Stimulated activated CD4-positive, alpha-beta T cell treated with anti-CD3 and anti-CD28 coated beads, Interleukin-1b, Interleukin-23, amount 100 ng/mL, for 48 hours (primary cell): ENCODE measurements at places on chromosomes 2 and 18.

DNA sequence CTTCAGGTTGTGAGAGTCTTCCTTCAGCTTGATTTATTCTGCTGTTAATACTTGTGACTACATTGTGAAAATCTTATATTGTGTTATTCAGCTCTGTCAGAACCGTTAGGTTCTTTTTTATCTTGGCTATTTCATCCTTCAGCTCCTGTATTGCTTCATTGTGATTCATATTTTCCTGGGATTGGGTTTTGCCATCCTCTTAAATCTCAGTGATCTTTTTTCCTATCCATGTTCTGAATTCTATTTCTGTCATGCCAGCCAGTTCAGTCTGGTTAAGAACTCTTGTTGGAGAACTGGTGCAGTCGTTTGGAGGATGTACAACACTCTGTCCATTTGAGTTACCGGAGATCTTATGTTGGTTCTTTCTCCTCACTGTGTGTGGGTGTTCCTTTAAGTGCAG lies 19.1 kb downstream of the MSTN start:
- no peak for DNase-seq

DNA sequence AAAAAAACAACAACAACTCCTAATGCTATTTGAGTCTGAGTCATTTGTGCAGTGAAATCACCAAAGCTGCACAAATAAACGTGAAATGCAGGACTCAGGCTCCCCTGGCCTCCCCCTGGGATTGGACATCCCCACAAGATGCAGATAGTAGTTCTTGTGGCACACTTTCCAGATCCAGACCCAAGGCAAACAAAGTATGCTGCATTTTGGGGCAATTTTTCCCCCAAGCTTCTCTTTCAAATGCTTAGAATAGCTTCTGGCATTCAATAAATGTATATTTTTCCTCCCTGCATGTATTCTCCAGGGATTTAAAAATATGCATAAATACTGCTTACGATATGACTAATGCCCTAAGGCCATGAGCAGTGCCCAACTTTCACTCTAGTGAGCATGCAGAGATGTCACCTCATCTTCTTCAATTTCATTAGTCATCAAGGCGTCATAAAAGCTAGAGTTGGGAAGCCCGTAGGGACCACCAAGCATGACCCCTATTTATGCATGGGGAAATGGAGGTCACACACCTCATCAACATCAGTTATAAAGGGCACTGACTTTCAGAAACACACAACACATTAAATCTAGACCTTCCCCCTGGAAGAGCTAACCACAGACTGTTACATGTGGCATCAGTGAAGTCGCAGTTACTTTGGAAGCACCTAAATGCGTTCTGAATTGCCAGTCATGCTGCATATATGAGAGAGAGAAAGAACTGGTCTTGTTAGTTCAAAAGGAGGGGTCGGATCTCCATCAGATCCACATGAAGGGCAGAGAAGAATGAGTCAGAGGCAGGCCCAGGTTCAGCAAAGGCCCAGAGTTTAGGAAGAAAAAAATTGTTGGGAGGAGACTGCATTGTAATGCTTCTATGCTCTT lies 374.1 kb downstream of the LPIN1 start:
- DNase-seq = no peak

- no peak for DNase-seq
Measured at GRCh38 chr2:39435741-39436591, 1.1 kb downstream of the MAP4K3 start.

- DNase-seq = peak; percentile 70
Measured at GRCh38 chr2:101823347-101823791, 125.9 kb downstream of the MAP4K4 start.

DNA sequence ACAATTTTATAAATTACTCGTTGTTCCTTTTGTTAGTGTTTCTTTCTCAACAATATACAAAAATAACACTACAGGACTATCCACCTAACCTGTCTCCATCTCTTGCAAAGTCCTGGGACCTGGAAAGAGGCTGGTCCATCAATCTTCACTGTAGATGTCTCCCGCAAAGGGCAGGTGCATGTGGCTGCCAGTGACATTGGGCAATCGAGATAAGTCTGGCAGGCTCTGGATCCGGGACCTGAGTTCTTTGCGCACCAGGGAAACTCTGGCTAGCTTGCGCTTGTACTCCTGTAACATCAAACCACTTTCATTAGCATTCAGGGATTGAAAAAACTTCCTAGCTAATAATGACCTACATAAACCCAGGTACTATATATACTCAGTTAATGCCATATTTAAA lies 20.5 kb downstream of the RMP24 start:
- no peak for DNase-seq

DNA sequence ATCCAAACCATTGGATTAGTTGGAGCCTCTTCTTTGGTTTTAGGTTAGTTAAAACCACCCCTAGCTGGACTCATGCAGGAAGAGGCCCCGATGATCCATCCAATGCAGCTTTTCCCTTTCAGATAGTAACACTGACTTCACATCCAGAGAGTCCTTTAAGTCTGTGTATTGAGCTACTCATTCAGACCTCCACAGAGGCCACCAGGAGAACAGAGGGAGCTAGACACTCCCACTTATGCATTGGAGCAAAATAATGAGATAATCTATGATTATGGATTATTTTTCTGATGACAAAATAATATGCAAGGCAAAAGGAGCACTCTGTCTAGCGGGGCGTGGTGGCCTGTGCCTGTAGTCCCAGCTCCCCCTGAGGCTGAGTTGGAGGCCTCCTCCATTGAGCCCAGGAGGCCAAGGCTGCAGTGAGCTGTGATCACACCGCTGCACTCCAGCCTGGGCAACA lies 1.6 kb upstream of the ROCK2 start:
- no peak for DNase-seq

- no peak for DNase-seq
Measured at GRCh38 chr2:111055735-111056134, 65.0 kb upstream of the BCL2L11 start.
